ENCODE measurements at places on chromosomes 13 and 19.

DNA sequence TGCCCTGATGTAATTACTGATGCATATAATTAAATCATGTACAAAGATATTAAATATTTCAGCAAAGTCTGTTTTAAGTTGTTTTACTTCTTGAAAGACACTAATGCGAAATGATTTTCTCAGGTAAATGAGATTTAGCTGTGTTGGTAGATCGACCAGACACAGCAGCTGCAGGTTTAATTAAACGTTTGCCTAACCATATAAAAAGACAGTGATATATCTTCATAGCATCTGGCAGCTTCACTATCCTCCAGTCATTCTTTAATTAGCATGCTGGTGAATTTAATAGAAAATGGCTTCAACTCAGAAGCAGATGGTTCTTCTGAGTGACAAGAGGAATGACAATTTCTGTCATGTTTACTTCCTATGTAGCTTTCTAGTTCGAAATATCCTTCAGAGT, 69.3 kb downstream of the NHLRC3 start:
- DNase-seq = peak; percentile 82

DNA sequence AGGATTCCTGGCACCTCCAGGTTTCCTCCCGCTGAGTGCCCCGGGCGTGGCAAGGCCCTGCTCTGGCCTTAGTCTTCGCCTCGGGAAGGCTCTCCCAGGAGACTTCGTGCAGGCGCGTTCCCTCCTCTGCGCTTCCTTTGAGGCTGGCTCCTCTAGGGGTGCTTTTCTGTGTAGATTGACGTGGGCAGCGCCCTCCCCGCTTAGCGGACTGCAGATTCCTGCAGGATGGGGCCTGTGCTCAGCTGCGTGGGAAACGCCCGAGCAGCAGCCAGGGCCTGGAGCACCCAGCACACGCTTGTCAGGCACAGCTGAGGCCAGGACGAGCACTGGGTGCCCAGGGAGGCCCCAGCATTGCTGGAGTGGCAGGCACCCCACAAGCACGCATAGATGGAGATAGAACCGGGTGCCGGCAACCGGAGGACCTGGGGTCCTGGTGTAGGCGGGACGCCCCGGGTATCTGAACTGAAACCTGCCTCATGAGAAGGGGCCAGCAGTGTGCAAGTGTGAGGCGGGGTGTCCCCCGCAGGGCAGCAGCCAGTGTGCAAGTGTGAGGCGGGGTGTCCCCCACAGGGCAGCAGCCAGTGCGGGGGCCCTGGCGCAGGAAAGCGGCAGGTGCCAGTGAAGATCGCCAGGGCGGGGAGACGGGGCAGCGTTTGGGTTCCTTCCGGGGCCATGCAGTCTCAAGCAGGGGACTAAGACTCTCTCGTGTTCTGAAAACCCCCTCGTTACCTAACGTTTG, 3.4 kb downstream of the NDUFS7 start:
- no peak for DNase-seq

DNA sequence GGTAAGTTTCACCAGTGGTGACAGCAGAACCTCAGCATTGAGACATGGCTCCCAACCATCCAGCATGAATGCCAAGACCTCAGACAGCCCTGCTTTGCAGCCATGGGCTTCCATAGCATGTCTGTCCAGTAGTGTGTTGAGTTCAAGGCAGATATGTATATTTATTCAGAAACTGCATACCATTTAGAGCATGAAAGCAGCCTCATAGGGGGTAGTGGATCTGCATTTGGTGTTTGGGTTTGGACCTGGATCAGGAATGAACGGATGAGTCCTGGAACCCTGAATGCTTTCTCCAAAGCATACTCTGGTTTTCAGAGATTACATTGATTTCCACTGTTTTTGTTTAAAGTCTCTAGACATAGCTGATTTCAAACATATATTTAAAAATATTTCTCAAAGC, 114.3 kb downstream of the ESD start:
- no peak for DNase-seq

GRCh38 chr13:36665630-36666029, 8.2 kb upstream of the SERTM1 start:
- no peak for DNase-seq

GRCh38 chr13:94058821-94059360, 420.6 kb downstream of the DCT start:
- no peak for DNase-seq

- DNase-seq = no peak
Measured at GRCh38 chr19:54403054-54403453, 12.2 kb upstream of the TTYH1 start.

GRCh38 chr19:42152910-42153671, 20.8 kb upstream of the POU2F2 start:
- DNase-seq = no peak
